ENCODE measurements at places on chromosomes 3 and 15.
A peak's percentile ranks its signal among the peaks of the same experiment; 100 is the strongest.

DNA sequence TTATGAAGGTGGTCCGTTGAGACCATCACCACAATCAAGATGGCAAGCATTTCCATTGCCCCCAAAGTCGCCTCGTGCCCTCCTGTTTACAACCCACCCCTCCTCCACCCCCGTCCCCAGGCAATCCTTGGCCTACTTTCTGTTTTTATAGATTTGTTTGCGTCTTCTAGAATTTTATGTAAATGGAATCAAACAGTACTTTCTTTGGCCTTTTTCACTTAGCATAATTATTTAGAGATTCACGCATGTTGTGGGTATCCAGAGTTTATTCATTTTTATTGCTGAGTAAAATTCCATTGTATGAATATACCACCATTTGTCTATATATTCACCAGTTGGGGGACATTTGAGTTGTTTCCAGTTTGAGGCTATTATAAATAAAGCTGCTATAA is 66.6 kb downstream of the LSM3 start:
- no peak for DNase-seq

DNA sequence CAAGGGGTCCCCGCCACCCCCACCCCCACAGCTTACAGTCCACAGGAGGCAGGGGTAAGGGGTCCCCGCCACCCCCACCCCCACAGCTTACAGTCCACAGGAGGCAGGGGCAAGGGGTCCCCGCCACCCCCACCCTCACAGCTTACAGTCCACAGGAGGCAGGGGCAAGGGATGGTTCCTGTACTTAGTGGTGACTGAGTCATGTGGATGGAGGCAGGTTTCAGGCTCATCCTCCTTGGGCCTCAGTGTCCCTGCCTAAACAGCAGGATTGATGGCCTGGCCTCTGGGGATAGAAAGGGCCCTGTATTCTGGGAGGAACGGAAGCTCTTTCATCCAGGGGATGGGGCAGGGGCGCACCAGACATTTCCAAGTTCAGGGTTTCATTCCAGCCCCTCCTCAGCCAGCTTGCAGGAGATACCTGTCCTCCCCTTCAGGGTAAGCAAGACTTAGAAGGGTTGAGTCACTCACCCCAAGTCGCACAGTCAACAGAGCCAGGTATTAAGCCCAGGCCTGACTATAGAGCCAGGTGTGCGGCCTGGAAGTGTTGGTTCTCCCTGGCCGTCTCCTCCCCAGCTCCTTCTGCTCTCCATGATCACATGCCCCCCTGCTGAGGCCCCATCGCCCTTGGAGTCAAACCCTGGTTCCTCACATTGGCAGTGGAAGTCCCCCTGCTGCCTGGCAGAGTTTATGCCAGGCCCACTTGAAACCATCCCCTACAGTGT is 12.5 kb downstream of the CSK start:
- DNase-seq: no peak

DNA sequence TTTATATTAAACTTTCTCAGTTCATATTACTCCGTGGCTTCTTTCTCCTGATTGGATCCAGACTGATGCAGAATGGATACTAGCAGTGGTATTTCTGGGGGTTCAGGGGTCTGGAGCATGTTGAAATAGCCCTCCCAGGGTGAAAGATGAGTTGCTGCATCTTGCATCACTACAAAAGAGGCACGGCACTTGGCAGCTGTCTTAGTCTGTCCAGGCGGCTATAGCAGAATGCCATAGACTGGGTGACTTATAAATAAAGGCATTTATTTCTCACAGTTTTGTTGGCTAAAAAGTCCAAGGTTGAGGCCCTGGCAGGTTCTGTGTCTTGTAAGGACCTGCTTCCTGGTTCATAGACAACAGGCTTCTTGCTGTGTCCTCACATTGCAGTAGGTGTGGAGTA is 660 bp upstream of the BCL2L10 start:
- no peak for DNase-seq

GRCh38 chr15:65494076-65494475 is 23.4 kb downstream of the DPP8 start:
- DNase-seq: no peak

DNA sequence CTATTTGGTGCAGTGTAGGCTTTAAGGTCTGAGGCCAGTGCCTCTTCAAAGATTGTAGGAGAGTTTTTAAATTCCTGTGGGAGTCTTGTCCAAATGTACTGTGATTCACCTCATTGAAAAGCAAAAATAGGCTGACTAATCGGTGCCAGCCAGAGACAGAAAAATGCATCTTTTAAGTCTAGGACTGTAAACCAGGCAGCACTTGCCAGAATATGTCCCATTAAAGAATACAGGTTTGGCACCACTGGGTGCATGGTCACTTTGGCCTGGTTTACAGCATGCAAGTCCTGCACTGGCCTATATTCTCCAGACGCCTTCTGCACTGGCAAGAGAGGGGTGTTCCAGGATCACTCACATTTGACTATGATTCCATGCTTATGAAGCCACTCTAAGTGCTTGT is 20.3 kb upstream of the NOX5 start:
- DNase-seq: no peak

- no peak for DNase-seq
Measured at GRCh38 chr3:62586356-62586755, 213.0 kb upstream of the FEZF2 start.

GRCh38 chr3:40681658-40682055 is 156.9 kb downstream of the ZNF621 start:
- no peak for DNase-seq

DNA sequence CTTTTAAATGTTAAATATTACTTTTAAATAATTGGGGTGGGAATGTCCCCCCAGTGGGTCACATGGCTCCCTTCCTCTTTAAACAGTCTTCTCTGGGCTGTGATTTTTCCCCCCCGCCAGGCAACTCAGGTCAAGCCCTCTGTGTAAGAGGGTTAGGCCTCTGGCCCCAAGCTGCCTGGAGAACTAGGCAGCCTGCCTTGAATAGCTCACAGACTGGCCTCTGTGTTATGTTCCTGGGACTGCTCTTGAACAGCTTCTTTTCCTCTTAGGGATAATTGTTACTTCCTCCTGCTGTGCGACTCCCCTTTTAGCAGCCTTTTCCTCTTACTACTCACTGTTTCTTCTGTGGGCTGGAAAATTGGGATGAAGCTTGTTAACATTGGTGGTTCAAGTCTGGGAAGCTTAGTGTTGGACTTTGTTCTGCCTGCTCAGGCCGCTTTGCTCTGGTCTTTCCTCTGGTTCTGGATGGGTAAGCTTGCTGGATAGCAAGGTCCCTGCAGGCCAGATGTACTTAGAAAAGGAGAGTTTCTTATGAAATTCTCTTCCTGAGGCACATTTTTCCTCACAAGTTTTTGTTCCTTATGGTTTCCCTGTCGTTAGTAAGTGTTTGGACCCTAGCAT is 2.2 kb downstream of the TEX264 start:
- DNase-seq: no peak

DNA sequence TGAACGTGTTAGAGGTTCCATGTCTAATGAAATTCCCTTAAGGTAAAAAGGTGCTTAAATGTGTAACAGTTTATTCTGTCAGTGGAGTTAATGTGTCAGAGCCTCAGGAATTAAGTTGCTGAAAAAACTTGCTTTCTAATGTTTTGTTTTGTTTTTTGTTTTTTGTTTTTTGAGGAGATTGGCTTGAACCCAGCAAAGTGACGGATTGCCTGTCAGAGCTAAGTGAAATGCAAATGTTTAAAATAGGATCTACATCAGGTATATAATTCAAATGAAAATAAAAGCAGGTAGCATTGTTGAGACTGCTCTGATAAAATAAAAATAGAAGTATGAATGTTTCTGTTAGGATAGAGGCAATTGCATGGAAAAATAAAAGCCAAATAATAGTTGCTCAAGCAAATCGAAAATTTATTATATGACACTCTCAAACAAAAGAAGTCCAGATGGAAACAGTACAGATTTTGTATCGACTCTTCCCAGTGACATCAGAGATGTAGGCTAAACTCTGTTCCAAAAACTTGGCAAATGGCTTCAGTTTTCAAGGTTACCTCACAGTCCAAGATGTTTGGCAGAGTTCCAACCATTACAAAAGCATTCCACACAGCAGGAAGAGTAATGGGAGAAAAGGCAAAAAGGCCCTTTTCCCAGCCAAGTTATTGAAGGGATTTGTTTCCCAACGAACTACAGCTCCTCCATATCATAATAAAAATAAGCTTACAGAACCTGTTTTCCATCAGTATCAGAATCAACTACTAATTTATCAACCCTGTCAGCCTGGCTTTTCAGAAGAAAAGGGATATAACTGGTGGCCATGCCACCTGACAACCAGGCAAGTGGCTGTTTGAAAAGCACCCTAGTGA is 291.0 kb downstream of the TBL1XR1 start:
- DNase-seq: no peak

- DNase-seq: no peak
Measured at GRCh38 chr3:188239035-188239434, 85.1 kb downstream of the LPP start.

DNA sequence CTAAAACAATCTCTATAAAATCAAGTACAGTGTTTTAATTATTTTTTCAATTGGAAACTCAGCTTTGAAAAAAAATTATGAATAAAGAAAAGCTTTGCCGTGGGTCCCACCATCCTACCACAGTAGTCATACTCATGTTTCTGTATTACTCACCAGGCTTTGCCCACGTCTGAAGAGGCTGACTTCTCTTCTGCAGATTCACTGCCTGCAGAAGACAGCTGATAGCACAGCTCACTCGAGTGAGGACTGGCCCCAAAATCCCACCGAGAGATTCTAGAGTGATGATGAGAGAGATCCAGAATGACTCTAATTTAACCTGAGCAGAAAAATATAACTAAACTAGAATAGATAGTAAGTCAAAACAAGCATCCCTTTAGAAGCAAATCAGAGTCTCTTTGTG is 11.9 kb downstream of the C2CD4B start:
- DNase-seq: no peak

- DNase-seq: peak; percentile 75
Measured at GRCh38 chr15:31263751-31264558, 62.7 kb upstream of the KLF13 start.

- no peak for DNase-seq
Measured at GRCh38 chr3:195168009-195168762, 102.8 kb downstream of the XXYLT1 start.

- DNase-seq: no peak
Measured at GRCh38 chr3:103818800-103819199, 1384.0 kb downstream of the ZPLD1 start.

DNA sequence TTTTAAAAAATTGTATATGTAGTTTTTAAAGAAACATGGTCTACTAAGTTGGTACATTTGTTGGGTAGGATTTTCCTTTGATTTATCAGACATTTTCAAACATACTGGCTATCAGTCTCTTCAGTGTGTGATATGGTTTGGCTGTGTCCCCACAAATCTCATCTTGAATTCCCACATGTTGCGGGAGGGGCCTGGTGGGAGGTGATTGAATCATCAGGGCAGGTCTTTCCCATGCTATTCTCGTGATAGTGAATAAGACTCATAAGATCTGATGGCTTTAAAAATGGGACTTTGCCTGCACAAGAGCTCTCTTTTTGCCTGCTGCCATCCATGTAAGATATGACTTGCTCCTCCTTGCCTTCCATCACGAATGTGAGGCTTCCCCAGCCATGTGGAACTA is 121.9 kb downstream of the ABI3BP start:
- DNase-seq: no peak

DNA sequence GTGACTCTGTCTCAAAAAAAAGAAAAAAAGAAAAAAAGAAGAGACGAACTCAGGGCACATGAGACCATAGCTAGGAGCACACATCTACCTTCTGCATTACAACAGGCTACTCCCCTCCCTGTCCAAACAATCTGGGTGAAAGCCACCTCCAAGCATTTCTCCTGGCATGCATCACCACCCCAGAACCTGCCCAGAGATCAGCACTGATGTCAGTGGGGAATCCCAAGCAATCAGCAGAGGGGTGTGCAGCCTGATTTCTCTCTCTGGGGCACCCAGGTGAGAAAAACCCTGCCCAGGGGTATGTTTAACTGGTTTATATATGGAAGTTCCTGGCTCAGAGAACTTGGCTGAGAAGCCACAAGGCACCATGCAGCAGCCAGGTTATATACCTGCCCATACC is 59.4 kb downstream of the CDC25A start:
- no peak for DNase-seq

- no peak for DNase-seq
Measured at GRCh38 chr15:86756688-86757087, 677.0 kb downstream of the AGBL1 start.

DNA sequence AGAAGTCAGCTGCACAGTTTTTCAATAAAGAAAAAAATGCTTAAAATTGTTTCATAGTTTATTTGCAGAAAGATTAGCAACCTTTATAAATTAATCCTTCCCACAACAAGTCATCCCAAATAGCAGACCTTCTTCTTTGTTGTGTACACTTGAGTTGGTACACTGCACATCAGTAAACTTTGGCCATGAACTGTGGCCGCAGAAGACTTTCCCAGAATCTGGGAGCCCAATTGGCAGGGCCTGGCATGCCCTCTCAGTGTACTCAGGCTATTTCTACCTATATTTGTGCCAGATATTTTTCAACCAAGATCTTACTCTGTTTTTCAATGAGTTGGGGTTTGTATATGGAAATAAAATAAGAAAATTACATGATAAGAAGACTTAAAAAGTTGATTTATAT is 133.1 kb downstream of the DIPK2A start:
- no peak for DNase-seq

DNA sequence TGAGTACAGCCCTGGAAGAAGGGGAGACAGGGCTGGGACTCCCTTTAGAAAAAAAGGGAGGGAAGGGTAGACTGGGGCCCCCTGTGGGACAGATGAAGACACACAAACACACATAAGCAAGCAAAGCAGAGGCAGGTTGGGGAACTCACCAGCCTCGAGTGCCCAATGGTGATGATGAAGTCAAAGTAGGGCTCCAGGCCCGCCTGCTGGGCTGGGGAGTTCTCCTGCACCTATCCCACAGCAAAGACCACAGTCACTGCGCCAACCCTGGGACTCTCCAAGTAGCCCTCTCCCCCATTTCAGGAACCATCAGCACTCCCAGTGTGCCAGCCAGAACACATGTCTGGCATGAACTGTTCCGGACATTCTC is 4.1 kb downstream of the GORASP1 start:
- no peak for DNase-seq

- no peak for DNase-seq
Measured at GRCh38 chr3:196624067-196624790, 15.3 kb upstream of the NRROS start.

GRCh38 chr3:13839253-13839652 is 40.6 kb downstream of the WNT7A start:
- DNase-seq: no peak

- DNase-seq: no peak
Measured at GRCh38 chr3:188624828-188625227, 470.9 kb downstream of the LPP start.

- DNase-seq: no peak
Measured at GRCh38 chr3:190731596-190731995, 130.9 kb downstream of the GMNC start.

GRCh38 chr3:166455744-166456143 is 618.5 kb upstream of the BCHE start:
- DNase-seq: no peak

Data from CD4-positive, alpha-beta T cell treated with Interleukin-4 for 4 hours (primary cell).